ENCODE measurements at places on chromosomes 6 and 20.

DNA sequence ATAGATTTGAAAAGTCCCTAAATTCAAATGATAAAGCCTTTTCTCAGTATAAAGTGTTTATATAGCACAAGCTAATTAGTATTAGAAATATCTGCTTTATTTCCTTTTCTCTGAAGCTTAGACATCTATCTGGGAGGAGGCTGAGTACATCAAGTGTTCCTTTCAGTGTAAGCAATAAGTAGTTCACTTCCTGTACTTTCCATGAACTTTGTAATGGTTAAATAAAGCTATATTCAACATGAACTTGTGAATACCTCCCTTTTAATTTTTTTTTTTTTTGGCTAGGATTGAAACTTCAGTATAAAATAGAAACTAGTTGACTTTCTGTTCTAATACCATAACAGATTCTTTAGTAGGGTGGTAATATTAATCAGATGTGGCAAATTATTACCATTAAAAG, 190.9 kb downstream of the CENPW start:
- no peak for DNase-seq

GRCh38 chr6:137389150-137389704, 105.0 kb downstream of the OLIG3 start:
- no peak for DNase-seq

DNA sequence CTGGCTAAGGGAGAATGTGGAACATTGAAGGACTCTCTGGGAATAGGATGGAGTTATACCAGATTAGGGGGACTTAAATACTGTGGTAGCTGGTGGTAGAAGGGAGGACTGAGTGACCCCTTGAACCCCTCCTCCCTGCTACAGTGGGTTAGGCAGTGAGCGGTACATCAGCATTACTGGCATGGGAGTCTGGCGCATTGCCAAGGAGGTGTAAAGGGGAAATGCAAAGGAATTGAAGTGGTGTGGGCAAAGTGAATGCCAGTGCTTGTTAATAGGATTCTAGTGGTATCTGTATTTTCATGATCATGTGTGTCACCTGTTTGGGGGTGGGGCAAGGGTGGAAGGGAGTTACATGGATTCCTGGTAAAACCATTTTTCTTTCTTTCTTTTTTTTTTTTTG, 60.1 kb downstream of the GFRA4 start:
- DNase-seq: no peak

DNA sequence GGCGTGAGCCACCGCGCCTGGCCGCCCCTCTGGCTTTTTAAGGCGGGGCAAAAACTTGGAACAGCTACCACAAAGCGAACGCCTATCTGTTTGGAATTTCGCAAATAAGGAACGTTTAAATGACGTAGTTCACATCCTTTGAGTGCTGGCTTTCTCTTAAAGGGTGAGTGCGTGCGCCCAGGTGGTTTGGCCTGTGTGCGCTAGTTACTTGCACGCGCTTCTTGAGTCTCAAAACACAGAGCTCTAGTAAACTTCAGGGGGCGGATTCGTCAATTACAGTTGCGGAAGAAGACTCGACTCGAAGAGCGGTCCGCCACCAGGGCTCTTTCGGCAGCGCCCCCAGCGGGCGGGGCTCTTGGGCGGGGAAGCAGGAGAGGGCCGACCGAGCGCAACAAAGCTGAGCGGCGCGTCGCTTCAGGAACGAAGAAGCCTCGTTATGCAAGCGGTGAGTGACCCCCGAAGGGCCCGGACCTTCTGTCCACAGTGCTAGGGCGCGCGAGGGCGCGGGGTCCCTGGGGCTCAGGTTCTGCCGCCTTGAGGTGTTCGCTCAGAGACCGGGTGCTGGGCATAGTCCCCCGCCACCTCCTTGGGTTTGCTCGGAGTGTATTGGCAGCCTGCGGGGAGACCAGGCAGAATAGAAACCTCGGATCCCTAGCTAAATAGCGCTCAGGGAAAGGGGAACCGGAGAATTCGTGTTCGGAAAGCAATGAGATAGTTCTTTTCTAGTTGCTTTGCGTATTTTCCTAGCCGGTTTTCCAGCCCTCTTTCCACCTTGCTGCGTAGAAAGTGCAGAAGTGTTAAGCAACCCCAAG, at the start of gene SYCP2L:
SYCP2L (plus strand) TSS at position 362 of the 812 bp plus-strand sequence; CDS start at position 437, 75 bp downstream.
- DNase-seq: no peak

GRCh38 chr6:25874822-25875562, 949 bp upstream of the SLC17A3 start:
- no peak for DNase-seq

DNA sequence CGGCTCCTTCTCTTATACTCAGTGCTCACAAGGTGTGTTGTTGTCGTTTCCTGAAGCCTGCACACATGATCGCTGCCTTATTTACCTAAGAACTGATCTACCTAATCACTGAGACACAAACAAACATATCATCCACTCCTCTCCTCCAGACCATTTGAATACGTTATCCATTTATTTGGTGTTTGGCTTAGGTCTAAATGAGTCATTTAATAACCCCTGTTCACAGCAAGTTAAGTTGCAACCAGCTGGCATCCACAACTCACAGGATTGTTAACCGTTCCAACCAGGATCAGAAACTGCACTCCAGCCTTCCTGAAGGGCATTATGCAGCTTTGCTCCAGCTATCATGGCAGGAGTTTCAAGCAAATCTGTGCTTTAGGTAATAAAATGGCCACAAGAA, 511.1 kb upstream of the MAP3K7 start:
- no peak for DNase-seq

GRCh38 chr20:52313341-52313963, 121.9 kb upstream of the ZFP64 start:
- DNase-seq: no peak

DNA sequence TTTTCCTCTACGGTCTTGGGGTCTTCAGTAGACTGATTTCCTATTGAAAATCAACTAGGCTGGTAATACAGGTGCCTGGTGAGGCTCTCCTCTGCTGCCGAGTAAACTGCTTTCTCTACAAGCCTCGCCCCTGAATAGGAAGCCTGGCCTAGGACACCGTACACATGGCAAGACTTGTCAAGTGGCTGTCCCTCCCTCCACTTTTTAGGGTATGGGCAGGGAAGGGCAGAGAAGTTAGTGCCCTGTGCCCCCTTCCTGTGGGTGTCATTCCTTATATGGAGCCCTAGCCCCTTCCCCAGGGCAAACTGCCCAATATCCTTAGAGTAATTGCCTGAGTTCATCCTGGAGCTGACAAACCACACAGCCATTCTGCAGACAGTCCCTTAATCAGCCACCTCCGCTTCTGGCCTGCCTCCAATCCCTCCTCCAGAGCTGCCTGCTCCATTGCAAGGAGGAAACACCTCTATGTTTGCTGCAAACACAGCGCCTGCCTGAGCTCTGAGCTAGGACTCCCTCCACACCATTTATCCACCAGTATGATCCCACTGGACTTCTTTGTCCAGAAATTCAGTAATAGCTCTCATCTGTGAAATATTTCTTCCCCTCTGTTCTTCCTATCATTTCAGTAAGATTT, 93.1 kb downstream of the CHD6 start:
- DNase-seq: no peak

- no peak for DNase-seq
Measured at GRCh38 chr6:150924808-150925589, 59.5 kb downstream of the MTHFD1L start.

DNA sequence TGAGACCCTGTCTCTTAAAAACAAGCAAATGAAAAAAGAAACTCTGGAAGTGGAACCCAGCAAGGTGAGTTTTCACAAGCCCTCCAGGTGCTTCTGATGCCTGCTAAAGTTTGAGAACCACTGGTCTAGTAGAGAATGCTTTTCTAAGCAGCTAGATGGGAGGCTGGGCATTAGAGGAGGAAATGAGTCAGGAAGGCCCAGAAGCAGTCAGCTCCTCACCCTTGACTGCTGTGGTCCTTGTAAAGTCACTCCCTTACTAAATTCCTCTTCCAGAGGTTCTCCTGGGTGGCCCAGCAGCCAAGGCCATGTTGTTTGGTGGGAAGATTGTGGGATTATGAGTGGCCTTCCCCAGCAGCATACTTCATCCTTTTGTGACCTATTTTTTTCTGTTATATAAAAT, 52.0 kb upstream of the FYN start:
- DNase-seq: no peak

DNA sequence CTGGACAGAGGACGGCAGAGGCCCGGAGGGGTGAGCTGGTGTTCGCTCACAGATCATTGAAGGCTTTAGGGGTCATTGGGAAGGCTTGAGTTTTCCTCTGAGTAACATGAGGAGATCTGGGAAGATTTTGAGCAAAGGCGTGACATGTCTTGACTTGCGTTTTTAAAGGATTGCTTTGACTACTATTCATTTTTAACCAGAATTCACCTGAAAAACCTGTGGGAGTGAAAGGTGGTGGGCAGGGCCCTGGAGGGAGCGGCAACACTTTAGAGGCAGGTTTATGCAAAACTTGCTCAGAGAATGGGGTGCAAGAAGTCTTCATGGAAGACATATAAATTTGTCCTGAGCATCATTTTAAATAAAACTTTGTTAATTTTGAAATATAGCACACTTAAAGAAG, 72.2 kb upstream of the EEF1E1 start:
- no peak for DNase-seq

- DNase-seq: no peak
Measured at GRCh38 chr6:87723170-87724078, 21.4 kb upstream of the AKIRIN2 start.

GRCh38 chr6:13091192-13091591, 237.1 kb downstream of the TBC1D7 start:
- DNase-seq: no peak

DNA sequence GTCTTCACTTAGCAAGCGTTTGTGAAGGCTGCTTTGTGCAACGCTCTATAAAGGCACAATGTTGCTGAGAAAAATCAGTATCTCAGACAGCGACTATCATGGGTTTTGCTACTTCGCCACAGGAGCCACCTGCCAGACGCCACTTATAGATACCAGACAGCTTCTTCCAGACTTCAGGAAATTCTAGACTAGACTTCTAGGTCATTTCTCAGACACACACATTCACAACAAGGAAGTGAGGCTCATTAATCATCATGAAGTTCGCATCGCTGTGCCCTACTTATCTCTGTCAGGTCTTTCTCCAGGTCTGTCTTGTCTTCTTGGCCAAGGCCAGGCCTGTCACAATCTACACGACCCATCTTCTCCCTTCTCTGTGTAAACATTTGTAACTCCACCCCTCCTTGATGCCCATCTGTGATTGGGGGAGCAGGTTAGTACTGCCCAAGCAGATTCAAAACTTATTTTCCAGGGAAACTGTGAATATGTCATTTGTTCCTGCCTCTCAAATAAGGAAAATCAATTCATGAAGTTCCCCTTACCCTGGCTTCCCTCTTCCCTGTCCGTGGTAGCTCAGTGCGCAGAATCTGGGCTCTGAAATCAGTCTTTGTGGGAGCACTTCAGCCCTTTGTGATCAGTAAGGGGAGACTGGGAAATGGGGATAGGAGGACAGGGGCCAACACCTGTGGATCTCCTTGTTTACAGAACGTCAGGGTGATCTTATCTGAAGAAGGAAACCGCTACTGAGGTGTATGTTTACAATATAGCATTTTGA, 115.5 kb downstream of the TNFAIP3 start:
- no peak for DNase-seq

DNA sequence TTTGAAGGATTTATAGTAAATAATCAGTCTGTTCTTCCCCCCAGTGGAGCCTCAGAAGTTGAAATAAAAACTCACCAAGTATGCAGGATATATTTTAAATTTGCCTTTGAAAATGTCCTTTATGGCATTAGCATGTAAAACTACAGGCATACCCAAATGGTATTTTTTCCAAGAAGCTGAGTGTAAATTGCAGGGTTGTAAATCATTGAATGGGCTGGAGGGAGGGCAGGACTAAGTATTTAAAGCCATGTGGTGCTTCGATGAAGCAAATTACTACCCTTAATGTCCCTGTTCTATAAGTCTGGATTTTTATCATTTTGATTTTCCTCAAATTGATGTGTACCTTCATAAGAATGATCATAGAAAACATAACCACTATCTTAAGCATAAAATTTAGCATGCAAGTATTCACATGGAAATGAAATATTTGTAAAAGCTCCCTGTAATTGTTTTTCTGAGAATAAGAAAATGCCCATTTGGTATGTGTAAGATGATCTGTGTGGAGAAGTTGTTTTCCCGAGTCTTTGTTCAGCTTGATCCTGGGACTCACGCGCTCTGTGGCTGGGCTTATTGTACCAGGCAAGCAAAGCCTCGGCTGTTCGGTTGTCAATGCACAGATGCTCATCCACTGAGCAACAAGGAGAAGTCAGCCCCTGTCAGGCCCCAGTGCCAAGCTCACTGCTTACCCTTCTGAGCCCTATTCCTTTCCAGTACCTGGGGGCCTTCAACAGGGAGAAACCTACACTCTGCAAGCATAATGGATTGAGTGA, 66.7 kb downstream of the CD164 start:
- no peak for DNase-seq

- no peak for DNase-seq
Measured at GRCh38 chr6:156833755-156834154, 56.6 kb downstream of the ARID1B start.

DNA sequence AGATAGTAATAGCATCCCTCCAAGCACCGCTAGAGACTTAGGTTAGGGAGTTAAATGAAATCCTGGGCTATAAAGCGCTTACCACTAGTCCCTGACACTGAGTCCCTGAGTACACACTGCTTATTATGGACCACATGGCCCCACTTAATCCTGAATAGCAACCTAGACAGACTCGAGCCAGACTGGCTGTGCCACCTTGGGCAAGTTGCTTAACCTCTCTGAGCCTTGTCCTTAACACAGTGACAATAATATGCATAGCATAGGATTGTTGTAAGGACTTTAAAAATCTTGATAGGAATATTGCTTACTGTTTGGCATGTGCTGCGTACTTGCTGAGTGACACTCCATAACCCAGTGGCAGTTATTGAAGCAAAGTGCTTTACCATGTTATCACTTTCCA, 125.6 kb upstream of the SASH1 start:
- DNase-seq: no peak

DNA sequence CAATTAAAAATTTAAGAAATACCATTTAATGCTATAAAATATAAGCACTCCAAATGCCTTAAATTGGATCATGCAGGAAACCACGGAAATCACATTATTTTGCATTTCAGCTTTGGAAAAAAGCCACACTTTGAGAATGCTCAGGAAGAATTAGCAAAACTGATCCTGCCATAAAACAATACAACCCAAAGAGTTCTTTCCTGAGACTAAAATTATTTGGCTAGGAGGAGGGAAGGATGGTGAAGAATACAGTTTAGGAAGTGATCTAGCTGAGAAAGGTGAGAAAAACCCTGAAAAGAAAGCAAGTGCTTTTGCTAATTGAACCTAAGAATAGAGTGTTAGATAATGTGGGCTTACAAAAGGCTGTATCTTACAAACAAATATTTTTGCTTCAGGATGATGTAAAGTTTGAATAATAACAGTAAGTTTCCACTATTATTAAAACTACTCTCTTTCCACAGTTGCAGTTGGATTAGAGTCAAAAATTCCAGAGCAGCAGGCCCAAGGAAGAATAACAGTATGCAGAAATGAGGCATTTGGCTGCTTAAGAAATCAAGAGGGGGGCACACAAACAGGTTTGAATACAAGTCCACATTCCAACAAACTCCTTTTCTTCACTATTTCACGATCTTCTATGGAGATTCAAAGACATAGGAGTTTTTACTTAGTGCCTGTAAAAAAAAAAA, 565.4 kb downstream of the RFPL4B start:
- DNase-seq: no peak

GRCh38 chr20:17538517-17539170, 7.5 kb upstream of the BFSP1 start:
- no peak for DNase-seq

- DNase-seq: peak; percentile 60
Measured at GRCh38 chr6:70166088-70166958, 136.6 kb downstream of the COL9A1 start.

- no peak for DNase-seq
Measured at GRCh38 chr20:50040432-50041245, 57.9 kb downstream of the SNAI1 start.

GRCh38 chr20:56454754-56455153, 13.7 kb upstream of the RTF2 start:
- peak; percentile 35 for DNase-seq

- DNase-seq: no peak
Measured at GRCh38 chr6:169529931-169530751, 171.7 kb downstream of the WDR27 start.
